ENCODE measurements at places on chromosomes 2 and 18.

DNA sequence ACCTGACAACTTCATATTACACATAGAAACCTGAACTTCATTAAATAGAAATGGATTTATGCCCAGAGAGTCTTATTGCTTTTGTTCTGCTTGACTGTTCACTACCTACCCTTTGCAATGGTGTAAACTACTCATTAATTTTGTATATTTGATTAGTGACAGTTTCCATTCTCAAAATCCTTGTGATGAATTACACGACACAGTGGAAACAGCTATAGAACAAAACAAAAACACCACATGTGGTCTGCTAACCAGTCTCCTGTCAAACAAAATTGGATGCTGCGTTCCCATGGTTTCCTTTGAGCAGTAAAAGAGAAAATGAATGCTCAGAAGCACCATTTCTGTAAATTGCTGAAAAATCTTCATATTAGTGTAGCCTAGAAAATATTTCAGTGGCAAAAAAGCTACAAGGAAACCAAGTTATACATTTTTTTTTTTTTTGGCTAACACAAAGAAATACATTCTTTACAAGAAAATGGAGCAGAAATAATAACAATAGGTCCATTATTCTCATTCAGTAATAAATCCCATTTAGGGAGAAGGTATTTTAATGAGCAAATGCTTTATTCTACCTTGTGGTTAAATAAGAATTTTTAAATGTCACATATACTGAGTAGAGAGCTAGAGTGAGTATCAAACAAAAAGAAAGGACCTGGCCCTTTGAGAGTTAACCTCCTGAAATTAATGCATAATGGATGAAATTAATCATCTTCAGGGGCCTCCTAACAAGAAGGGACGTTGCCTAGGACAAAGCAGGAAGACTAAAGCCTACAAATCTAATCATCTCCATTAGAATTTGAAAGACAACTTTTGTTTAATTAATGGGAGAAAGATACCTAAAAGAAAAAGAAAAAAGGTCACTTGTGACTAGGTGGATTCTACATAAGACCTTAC lies 355.1 kb upstream of the ZC3H15 start:
- no peak for DNase-seq

GRCh38 chr2:222296311-222296741 lies 2.5 kb downstream of the PAX3 start:
- DNase-seq = no peak

- DNase-seq = no peak
Observed at GRCh38 chr2:70552501-70553333, 909 bp downstream of the TGFA start.

GRCh38 chr2:190255676-190256075 lies 64.0 kb downstream of the HIBCH start:
- no peak for DNase-seq

DNA sequence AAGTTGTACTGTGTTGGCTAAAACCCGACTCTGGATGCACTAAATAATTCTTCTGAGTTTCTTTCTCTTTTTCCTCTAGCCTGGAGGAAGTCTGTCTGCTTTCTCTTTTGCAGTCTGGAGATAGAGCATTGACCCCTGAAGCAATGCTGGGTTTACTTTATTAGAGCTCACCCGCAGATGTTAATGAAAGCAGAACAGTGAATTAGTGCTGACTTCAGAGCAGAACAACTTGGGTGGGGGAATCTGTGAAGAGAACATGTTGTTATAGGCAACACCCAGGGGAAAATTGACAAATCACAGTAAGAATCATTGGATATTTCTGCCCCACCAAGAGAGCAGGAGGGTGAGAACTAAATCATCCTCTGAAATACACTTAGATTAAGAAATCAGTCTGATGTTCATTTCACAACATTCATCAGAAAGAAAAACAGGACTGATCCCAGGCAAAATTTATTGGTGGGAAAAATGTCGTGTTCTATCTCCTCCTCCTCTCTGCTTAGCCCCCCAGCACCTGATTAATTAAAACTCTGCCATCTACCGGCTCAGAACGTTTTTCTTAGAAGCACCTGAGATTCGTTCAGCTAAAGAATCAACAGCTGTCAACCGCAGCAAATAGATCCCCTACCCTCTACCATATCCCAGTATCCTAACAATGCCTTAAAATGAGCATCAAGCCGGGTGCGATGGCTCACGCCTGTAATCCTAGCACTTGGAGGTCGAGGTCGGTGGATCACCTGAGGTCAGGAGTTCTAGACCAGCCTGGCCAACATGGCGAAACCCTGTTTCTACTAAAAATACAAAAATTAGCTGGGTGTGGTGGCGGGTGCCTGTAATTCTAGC lies 165.1 kb downstream of the FMNL2 start:
- DNase-seq = no peak

GRCh38 chr2:107437807-107438206 lies 388.9 kb upstream of the RGPD4 start:
- no peak for DNase-seq

GRCh38 chr2:12498286-12498685 lies 218.4 kb upstream of the TRIB2 start:
- DNase-seq = no peak

GRCh38 chr2:101501443-101501842 lies 26.5 kb upstream of the RFX8 start:
- no peak for DNase-seq

GRCh38 chr2:47015206-47015605 lies 99.6 kb upstream of the MCFD2 start:
- DNase-seq = no peak

- DNase-seq = no peak
Observed at GRCh38 chr2:231988179-231988866, 26.8 kb downstream of the DIS3L2 start.

DNA sequence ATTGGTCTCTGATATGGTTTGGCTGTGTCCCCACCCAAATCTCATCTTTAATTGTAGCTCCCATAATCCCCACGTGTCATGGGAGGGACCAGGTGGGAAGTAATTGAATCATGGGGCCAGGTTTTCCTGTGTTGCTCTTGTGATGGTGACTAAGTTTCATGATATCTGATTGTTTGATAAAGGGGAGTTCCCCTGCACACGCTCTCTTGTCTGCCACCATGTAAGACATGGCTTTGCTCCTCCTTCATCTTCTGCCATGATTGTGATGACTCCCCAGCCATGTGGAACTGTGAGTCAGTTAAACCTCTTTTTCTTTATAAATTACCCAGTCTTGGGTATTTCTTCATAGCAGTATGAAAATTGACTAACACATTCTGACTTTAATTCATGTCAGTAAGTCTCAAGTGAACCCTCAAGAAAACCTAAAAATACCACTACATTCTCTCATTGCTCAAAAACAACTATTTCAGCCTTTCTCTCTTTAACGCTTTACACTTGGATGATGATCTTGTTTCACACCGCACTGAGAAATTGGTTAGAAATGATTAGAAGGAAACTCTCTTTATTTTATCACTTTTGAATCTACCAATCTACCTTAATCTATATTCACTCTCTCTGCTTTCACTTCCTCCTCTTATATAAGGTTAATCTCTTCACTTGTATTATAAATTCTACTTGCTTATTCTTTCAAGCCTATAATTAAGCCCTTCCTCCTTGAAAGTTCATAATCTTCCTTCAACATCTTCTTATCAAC lies 110.1 kb downstream of the GALR1 start:
- no peak for DNase-seq

DNA sequence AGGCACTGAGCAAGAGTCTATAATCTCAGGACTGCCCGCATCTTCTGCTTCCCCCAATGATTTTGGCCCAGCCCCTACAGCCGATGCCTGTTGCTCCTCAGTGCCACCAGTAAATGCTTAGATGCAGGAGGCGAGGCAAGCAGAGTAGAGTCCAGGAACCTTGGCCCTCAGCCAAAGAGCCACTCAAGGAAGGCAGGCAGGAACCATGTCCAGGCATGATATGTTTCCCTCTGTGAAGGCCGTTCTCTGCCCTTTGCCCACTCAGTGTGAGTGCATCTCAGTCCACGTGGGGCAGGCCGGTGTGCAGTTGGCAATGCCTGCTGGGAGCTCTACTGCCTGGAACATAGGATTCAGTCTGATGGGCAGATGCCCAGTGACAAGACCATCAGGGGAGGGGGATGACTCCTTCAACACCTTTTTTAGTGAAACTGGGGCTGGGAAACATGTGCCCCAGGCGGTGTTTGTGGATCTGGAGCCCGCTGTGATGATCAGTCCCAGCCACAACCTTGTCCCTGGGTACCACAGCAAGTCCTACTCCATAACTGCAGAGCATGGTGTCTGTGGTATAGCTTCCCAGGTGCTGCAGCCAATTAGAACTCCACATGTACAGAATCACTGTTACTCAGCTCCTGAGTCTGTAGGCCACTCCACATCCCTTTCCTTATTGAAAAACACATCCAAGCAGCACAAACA lies 9.7 kb upstream of the DNAJB2 start:
- no peak for DNase-seq

GRCh38 chr18:58255701-58256311 lies 211.8 kb downstream of the NEDD4L start:
- DNase-seq = no peak

DNA sequence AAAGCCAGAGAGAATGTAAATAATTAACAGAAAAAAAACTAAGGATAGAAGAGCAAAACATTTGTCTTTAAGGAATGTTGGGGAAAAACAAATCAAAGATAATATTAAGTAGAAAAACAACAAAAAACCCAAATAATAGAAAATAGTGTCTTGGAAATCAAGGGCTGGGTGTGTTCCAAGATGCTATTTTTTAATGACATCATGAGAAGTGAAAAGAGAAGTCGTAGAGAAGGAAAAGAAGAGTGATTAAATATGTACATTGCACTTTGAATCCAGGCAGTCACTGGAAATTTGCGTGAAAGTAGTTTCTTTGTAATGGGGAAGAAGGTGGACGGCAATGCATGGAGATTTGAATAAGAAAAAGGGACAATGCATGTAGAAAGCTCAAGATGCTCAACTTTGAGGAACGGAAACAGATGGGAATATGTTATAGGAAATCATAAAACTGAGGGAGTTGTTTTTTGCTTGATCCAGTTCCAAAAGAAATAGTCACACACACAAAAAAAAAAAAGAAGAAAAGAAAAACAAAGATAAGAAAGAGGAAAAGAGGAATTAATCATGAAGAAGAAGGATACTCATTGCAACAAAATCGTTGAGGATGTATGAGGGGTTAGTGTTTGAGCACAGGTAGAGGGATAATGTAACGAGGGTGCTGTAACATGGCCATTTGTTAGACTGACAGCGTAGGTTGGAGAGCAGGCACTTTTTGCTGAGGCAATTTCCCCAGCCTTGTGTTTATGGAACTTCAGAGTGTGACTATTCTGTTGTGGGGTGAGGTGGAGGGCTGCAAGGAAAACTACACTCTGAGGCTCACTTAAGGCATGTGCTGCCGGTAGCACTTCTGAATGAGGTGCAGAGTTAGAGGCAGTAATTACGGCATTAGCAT lies 184.1 kb downstream of the CALCRL start:
- no peak for DNase-seq

DNA sequence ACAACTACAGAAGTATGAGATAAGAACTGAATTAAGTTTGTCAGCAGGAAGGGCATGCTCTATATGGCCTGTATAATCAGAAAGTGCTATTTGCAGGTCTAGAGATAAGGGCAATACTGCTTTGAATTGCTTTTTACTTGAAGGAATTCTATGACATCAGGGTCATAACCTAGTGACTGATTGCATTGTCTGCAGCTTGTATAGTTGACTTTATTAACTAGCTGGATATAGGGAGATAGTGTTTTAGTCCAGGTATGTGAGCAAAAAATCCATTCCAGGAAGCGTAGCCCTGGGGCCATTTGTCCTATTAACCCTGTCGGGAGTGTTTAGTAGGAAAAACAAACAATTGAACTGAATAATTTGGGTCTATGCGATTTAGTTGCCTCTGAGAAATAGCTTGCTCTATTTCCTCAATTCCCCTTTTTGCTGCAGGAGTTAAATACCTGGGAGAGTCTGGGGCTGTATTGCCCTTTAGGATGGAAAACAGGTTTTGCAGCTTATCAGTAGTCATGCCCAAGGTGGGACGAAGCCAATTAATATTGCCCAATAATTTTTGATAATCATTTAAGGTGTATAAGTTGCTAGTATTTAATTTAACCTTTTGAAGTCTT lies 30.0 kb downstream of the HTR2B start:
- no peak for DNase-seq

- no peak for DNase-seq
Observed at GRCh38 chr2:71791501-71792135, 338.3 kb downstream of the DYSF start.

- DNase-seq = no peak
Observed at GRCh38 chr2:45380131-45380836, 230.8 kb downstream of the SRBD1 start.

GRCh38 chr2:103739186-103739585 lies 977.4 kb downstream of the TMEM182 start:
- no peak for DNase-seq

- DNase-seq = no peak
Observed at GRCh38 chr2:5504756-5505155, 187.4 kb upstream of the SOX11 start.

GRCh38 chr2:216501854-216502253 lies 3.2 kb downstream of the RPL37A start:
- no peak for DNase-seq

DNA sequence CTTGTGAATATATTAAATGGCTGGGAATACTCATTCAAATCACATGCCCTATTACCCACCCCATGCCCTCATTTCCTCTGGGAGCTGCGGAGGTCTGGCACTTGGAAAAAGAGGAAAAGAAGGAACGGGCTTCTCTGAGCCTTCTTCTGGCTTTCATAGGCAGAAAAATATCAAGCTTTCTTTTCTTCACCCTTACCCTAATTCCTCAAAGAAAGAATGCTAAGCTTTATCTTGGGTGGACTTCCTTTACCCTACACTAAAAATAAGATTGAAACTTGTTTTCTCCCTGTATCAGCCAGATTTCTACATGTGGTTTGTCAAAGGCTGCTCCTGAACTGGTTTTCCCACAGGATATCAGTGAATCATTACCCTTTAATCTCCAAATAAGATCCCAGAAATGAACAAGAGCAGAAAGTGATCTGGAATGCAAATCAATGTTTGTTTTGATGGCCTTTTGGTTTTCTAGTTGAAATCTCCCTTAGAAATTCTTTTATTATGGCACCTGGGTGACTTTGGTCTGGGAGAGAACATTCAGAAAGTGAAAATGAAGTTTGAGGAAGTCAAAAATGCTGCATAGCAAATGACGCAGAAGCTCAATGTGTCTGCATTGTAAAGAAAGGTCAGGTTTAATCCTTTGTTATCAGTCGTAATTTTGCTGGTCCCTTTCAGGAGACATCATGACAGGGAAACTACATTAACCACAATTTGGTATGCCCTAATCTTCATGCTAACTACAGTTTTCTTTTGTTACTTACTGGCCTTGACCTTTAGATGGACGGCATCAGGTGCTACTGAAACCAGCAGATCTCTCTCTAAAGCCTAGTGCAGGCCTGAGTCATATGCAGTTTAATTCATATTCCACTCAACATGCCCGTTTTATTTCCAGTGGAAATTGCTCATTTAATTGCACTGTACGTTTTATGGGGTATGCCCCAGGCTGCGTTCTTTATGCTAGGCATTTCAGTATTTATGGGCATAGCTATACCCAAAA lies 46.6 kb upstream of the HNRNPA3 start:
- no peak for DNase-seq

- DNase-seq = no peak
Observed at GRCh38 chr2:23418056-23418455, 33.1 kb downstream of the KLHL29 start.
